Activated CD4-positive, alpha-beta T cell treated with anti-CD3 and anti-CD28 coated beads, Interleukin-2, amount 10 ng/mL, durations not matched to agents 24 days and 14 days (primary cell): ENCODE measurements at places on chromosomes 2 and 18. TPM values are rescaled to one million over a fixed set of nuclear protein-coding genes. Genes with fewer than 3 reads are reported as not detected.

GRCh38 chr2:124264551-124265091 is 239.5 kb downstream of the CNTNAP5 start:
- no peak for DNase-seq

DNA sequence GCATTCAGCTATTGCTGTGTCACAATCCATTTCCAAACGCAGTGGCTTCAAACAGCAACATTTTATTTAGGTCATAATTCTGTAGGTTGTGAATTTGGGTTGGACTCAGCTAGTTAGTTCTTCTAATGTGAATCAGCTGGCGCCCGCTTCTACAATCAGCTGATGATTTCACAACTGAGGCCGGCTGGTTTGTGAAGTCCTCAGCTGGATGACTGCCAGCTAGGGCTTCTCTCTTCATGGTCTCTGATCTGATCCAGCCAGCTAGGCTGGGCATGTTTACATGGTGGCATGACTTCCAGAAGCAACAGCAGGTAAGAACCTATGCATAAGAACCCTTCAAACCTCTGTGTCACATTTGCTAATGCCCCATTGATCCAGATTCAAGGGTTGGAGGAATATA is 172.0 kb downstream of the SLC4A10 start:
- DNase-seq, result no peak

DNA sequence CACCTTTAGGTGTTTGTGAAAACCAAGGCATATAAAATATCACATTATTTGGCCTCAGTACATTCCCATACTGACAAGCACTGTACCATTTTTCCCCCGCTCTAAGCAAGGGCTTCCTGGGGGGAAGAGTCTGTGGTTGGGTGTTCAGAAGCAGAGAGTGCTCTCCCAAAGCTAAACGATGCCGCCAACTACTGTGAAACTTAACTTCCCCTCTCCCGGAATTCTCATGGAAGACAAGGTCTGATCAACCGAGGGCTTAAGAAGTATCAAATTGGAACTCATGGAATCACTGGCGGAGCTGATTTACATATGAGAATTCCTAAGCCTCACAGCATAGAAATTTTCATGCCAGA is 433 bp upstream of the MFF start:
- peak; percentile 76 for DNase-seq

DNA sequence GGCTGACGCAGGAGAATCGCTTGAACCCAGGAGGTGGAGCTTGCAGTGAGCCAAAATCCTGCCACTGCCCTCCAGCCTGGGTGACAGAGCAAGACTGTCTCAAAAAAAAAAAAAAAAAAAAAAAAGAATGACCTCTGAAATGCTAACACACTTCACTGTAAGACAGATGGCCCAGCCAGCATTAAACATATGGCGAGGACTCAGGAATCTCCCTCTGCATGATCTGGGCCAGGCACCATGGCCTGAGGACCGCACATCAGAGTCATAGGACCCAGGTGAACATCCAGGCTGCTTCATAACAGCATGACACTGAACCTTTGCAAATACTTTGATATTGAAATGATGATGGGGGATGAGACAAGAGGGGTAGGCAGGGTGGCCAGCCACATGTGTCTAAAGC is 56.1 kb upstream of the DNMT3A start:
- no peak for DNase-seq

GRCh38 chr2:108263401-108263800 is 23.6 kb downstream of the SULT1C3 start:
- no peak for DNase-seq

DNA sequence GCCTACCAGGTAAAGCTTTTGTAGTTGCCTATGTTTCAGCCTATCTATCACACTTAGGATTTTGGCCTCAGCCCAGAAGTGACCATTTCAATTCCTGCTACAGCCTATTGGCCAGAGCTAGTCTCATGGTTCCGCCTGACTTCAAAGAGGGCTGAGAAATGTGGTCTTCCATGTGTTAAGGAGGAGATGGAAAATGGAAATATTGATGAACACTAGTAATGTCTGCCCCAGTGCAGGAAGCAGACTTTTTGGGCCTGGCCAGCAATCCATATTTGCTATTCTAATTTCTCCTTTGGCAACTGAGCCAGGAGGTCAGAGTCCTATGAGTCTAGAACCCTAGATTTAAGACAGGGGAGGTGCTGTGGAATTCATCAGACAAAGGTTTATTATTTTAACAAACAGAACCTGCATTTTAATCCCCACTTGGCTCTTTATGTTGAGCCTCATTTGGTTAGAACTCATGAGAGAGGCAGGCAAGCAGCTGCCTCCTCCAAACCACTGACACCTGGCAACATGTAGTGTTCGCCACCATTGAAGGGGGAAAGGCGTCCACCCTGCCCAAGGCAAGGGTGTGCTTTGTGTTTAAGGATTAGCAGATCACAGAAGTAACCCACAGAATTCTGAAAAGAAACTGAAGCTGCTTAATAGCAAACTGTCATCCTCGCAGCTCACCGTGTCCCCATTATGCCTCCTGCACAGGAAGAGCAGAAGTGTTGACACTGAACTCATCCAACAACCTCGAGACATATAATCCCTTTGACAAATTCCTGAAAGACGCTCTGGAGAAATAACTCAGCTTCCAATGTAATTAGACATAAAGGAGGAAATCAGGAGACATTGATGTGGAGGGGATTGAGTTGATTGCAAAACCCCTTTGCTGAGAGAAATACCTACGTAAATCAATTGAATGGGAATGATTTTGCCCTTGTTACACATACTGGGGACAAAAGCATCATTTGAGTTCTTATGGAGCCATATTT is 47.7 kb upstream of the SCG2 start:
- DNase-seq, result no peak

- no peak for DNase-seq
Measured at GRCh38 chr2:202542142-202542541, 92.6 kb upstream of the FAM117B start.

- no peak for DNase-seq
Measured at GRCh38 chr2:72014831-72015230, 132.8 kb downstream of the CYP26B1 start.

DNA sequence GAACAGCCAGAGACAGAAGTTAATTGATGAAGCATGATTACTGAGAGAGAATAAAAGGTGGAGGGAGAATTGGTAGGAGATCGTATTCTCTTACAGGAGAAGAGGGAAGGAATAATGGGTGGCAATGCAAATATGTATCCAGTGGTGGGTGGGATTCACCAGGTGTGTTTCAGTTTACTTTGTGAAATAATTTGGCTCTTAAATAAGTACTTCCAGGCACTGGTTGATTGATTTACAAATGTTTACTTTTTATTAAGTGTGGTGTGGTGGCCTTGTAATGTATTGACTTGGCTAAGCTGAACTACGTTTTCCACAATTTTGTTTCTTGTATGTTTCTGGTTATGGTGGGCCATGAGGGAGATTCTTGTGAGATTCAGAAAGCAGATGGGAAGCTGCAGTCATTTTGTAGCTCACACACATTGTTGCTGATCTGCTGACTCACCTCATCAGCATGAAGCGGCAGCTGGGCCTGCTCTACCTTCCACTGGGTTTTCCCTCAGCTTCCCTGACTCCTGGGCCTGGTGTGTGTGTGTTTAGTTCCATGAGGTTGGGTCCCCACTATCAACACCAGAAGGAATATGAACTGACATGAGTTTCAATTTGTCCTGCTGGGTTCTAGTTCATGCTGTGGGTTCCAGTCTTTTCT is 32.6 kb downstream of the MYL12B start:
- DNase-seq, result no peak

- DNase-seq, result no peak
Measured at GRCh38 chr2:158994920-158995676, 26.7 kb downstream of the TANC1 start.

TMEM247 gene
- not detected in 2 replicates for total RNA-seq

SOX11 gene
- not detected in 2 replicates for total RNA-seq

CDH7 gene
- total RNA-seq, result not detected in 2 replicates

CACNB4 gene
- 0.19 and 0.31 TPM in 2 replicates for total RNA-seq

SLC16A14 gene
- 4.0 and 5.1 TPM in 2 replicates for total RNA-seq

ABCB11 gene
- total RNA-seq, result not detected in 2 replicates
